ENCODE measurements at places on chromosomes 7 and 10.

GRCh38 chr10:72685264-72685921, 6.5 kb upstream of the MCU start:
- DNase-seq, result no peak

DNA sequence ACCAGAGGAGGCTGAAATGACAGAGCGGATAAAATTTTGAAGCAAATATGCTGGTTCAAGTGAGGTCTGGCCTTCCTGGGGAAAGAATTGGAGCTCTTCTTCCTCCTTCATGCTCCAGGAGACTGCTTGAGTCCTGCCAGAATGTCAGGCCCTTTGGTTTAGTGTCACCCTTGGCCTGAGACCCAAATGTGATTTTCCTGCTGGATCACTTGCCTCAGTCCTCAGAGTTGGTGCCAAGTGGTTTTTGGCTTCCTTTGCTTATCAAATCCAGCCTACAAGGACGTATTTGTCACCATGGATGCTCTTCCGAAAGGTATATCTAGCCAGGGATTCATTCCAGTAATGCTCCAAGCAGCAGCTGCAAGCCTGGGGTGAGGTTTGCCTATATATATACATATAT, 118.4 kb downstream of the PLPP4 start:
- DNase-seq, result no peak

- no peak for DNase-seq
These were observed 180.0 kb downstream of the PDE1C start for GRCh38 chr7:31890198-31890597.

DNA sequence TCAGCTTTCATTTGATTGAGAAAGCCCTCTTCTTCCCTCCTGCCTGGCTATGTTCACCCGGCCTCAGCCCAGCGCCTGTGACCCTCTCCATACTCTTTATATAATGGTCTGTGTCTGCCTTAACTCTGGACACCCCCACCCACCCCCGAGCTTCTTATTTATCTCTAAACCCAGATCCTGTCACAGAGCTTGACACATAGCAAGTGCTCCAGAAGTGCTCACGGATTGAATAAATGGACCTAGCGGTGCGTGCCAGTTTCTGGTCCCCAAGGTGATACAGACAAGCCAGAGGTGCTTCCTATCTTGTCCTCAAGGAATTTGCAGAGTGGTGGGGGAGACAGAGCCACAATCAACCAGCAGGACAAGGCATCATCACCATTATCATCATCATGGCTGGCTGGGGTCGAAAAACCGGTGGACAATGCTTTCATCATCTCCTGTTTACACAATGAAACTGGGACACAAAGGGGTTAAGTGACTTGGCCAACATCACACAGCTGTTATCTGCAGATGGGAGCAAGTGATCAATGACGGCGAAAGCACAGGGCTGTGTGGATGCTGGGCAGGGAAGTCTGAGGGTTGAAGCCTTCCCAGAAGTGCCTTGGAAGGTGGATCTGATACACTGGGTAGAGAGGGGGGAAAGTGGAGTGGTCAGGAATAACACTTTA, 2.2 kb upstream of the LOXL4 start:
- DNase-seq, result no peak

- DNase-seq, result no peak
These were observed 18.0 kb downstream of the VSTM2A start for GRCh38 chr7:54560198-54560597.

GRCh38 chr7:25901658-25902057, 250.3 kb upstream of the NFE2L3 start:
- DNase-seq, result no peak

- no peak for DNase-seq
These were observed 49.6 kb downstream of the PLPP4 start for GRCh38 chr10:120506674-120507073.

DNA sequence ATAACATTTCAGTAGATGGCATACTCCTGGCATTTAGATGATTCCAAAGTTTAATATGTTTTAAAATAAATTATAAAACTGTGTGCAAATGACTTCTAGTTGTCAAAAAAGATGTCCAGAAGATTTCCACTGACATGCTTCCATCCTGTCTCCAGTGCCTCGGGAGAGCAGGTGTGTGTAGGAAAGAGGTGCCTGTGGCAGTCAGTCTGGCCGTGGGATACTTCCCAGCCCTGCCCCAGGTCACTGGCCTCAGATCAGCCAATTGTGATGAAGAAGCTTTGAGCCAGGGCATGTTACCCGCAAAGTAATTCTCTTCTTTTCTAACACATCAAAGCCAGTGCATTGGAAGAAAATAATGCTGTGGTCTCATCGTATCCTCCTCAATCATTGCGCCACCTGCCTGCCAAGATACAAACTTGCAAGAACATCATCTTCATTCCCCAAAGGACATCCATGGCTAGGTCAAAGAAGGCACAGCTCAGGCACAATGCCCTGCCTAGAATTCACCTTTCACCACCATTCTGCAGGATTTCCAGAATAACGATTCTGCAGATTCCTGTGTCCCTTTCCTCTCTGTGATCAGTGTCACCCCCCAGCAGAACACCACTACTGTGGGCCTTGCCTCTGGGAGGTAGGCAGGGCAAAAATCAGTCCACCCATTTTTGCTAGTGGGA, 6.3 kb upstream of the KCNMA1 start:
- DNase-seq, result no peak

DNA sequence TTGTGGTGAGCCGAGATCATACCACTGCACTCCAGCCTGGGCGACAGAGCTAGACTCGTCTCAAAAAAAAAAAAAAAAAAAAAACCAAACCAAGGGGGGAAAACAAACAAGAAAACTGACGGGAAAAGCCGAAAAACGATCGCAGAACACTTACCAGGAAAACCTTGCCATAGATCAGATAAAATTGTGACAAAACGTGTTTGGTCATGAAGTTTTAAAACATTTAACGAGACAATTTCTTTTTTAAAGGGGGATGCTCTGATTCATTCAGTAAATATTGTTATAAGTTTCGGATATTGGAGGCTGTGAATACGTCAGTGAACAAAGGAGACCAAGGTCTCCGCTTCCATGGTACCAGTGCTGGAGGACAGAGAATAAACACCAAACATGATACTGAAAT, 77.3 kb downstream of the ARMC3 start:
- DNase-seq, result no peak

DNA sequence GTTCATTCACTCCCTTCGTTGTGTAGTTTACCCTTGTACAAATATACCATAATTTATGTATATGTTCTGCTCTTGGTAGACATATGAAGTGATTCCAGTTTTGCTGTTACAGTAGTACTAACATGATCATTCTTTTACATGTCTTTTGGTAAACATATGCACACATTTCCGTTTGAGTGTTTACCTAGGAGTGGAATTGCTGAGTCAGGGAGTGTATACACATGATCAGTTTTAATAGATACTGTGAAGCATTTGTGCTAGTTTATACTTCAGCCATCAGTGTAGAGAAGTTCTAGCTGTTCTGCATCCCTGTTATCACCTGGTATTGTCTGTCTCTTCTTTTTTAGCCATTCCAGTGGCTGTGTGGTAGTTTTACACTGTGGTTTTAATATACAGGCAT, 34.5 kb upstream of the CYP26C1 start:
- DNase-seq, result no peak

DNA sequence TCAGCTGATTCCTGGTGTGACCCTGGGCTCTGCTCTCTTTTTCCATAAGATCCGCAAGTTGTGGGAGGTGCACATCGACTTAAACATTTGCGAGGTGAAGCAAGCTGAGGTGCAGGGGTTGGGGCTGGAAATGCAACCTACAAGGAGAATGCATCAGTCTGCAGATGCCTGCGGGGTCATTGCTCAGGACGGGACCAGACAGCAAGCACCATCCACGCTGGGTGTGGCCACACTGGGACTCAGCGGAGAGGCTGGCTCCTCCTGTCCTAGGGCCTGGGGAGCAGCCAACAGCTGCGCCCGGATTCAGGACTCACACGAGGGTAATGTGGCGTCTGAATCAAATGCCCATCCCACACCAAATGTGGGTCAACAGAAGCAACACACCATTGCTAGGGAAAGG, 33.8 kb downstream of the STK32C start:
- DNase-seq, result no peak

GRCh38 chr10:76010703-76011102, 579.3 kb downstream of the LRMDA start:
- no peak for DNase-seq

GRCh38 chr7:11570205-11570604, 261.8 kb downstream of the THSD7A start:
- no peak for DNase-seq

- no peak for DNase-seq
These were observed 83.1 kb upstream of the STEAP1B start for GRCh38 chr7:22582863-22583622.

- DNase-seq, result no peak
These were observed 24.9 kb downstream of the NRBF2 start for GRCh38 chr10:63157845-63158624.

GRCh38 chr10:88991161-88991898, 732 bp downstream of the FAS start:
- peak; percentile 56 for DNase-seq

DNA sequence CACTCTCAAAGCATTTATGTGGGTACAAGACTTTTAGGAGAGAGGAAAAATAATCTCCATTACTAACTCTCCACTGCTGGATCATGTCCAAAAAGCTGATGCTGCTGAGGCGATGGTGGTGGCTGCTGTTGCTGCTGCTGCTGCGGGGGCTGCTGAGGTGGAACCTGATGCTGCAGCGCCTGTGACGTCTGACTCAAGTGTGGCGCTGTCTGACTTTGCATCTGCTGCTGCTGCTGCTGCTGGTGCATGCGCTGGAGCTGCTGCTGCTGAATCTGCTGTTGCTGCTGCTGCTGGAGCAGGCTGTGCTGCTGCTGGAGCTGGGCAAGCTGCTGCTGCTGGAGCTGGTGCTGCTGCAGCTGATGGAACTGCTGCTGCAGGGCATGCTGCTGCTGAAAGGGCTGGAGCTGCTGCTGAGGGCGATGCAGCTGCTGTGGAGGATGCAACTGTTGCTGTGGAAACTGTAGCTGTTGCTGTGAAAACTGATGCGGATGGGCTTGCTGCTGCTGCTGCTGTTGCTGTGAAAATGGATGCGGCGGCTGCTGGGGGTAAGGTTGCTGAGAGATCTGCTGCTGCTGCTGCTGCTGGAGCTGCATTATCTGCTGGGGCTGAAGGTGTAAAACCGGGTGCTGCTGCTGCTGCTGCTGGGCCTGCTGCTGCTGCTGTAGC, 34.5 kb downstream of the PAXIP1 start:
- no peak for DNase-seq

DNA sequence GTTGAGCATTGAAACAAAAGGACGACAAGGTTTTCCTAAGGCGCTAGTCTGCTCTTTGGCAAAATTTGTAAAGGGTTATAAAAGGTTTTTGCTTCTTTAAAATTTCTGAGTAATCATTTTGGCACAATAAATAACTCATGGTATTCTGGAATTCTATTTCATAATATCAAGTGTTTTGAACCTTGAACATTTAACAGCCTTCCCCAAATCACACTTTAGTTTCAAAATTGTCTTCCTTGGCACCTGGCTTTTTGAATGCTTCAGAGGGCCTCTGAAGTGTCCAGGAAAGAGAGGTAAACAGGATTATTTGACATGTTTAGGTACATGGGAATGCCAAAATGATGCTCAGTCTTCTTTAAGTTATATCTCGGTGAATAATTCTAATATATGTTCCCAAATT, 220.8 kb downstream of the PHF14 start:
- DNase-seq, result no peak

GRCh38 chr7:40230101-40230500, 95.3 kb downstream of the SUGCT start:
- DNase-seq, result no peak

GRCh38 chr10:86712317-86712707, 44.0 kb downstream of the LDB3 start:
- no peak for DNase-seq

DNA sequence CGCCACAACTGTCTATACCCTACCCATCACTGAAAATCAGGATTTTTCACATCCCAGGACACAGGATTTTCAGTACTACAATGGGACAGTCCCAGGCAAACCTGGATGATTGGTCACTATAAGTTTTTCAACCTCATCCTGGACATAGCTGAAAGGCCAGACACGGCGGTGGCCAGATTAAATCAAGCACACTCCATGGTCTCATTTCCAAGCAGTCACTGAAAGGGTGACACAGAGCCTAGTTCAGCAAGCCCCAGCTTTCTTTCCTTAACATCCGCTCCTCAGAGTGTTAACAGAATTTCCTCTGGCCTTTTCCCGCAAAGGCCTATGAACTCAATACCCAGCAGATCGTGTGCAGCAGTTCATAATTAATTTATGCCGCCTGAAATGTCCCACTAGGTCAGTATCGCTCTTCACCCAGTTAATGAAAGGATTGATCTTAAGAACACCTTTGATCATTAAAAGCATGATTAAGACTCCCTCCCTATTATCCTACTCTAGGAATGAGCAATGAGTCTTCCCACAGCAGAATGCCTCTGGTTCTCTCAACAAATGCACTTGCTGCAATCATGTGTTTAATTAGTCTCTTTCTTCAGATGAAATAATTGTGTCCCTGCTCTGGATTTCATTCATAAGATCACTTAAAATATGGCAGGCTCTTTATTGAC, 104.0 kb upstream of the NANOS1 start:
- no peak for DNase-seq

DNA sequence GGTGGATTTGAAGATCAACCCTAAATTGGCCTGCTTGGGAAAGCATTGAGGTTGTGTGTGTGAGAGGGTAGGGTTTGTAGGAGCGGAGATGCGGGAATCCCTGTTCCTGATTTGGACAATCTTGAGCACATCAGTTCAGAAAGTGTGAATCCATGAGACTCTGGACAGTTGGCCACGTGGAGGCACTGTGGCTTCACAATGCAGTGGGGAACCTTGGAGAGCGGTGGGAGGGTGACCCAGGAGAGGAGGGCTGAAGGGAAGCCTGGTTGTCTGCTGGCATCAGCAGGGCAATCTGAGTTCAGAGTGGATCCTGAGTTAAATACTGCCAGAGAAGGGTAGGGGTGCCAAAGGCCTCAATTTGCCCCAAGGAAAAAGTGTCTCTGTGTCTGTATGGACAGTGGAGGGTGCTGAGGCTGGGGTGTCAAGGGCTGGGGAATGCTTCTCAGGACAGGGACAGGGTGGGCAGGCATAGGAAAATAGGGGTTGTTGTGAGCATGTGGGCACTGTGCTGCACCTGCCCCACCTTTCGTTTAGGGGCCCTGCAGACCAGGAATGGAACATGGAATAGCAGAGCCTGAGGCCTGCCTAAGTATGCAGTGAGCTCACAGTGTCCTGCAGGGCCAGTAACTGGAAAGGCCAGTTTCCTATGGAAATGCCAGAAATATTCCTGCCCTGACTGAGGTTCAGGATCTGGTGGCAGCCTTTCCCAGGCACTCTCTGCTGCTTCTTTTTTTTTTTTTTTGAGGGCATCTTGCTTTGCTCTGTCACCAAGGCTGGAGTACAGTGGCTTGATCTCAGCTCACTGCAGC, 162.9 kb upstream of the PRSS58 start:
- DNase-seq, result no peak

GRCh38 chr7:26625286-26625685, 239.1 kb downstream of the SKAP2 start:
- DNase-seq, result no peak
